Activated T-cell treated with anti-CD3 and anti-CD28 coated beads for 1 hour (primary cell): ENCODE measurements at places on chromosomes 4 and X.

DNA sequence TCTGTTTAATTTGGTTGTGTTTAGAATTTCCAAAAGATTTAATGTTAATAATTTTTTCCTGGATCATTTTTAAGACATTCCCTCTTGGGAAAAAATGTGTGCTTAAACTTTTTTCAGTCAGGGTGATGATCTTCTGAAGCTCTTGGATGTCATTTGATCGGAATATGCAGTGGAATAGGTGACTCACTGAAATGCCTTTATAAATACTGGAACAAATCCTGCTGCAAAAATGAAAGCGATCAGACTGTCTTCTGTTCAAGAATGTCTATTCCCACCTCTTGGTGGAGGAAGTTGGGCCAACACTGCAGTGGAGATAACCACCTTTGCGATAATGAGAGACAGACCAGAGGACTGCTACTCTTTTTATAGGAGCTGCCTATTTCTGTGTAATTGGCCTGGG is 46.7 kb downstream of the LARP1B start:
- DNase-seq: no peak

DNA sequence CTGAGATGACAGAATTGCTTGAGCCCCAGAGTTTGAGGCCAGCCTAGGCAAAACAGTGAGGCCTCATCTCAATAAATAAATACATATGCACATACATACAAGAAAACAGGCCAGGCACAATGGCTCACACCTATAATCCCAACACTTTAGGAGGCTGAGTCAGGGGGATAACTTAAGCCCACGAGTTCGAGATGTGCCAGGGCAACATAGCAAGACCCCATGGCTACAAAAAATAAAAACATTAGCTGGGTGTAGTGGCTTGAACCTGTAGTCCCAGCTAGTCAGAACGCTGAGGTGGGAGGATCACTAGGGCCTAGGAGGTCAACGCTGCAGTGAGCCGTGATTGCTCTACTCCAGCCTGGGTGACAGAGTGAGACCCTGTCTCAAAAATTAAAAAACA is 51.6 kb upstream of the NEUROG2 start:
- no peak for DNase-seq

GRCh38 chr4:83606898-83607297 is 71.0 kb downstream of the GPAT3 start:
- no peak for DNase-seq

DNA sequence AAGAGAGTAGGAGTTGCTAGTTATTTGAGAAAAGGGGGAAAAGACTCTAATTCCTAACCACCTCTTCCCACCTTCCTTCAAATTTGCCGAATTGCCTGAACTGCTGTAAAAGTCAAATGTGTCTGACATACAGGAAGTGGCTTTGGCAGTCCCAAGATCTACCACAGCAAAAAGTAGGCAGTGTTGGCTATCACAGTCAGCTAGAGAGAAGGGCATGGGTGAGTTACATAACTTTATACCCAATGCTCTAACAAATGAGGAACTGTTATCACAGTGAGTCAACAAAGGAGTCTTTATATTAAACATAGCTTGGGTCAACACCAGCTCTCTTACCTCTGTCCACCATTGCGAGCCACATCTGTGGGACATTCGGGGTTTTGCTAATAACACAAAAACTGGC is 2.4 kb upstream of the MBNL3 start:
- DNase-seq: no peak

GRCh38 chr4:138897811-138898226 is 117.8 kb upstream of the NOCT start:
- DNase-seq: no peak
